ENCODE measurements at places on chromosomes 3 and 15.

DNA sequence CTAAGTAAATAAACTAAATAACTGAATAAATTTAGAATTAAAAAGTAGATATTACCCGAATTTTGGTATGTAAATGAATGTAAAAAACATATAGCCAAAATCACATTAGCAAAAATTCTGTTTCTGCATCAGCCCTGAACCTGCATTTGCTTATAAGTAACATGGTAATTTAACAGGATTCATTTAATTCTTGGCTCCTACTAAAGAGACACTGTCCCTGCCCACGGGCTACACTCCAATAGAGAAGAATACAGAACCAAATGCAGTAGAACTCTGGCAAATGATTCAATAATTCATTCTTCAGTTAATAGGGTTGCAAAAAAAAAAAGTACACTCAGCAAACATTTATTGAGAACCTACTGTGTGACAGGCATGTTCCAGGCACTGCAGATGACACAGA is 20.8 kb upstream of the CNBP start:
- no peak for DNase-seq

DNA sequence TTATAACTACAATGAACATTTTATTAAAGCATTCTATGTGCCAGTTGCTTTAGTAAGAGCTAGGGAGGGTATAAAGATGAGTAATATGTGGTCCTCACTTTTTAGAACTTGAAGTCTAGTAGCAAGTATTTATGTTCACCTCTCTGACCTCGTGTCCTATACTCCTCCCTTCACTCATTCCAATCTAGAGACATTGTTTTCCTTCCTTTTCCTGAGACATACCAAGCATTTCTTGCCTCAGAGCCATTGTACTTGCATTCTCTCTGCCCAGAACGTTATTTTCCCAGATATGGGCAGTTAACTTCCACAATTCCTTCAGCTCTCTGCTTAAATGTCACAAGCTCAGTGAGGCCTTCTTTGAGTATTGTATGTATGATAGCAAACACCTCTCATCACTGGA is 408.6 kb downstream of the PDCD6IP start:
- DNase-seq, result no peak

- no peak for DNase-seq
Observed at GRCh38 chr3:194081826-194082225, 54.1 kb upstream of the HES1 start.

DNA sequence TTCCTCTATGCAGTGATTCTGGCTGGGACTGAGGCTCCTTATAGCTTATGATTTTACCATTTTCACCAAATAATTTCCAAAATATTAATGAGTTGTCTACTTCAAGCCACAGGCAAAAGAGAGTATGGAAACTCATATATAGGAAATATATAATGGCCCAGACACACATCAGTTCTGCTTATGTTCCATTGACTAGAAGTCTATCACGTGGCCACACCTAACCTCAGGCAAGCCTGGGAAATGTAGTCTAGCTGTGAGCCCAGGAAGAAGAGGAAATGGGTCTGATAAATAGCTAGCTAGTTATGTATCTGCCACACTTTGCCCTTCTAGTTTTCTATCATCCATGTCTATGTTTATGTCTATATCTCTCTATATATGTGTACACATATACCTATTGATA is 195.1 kb downstream of the OTOL1 start:
- no peak for DNase-seq

- DNase-seq, result no peak
Observed at GRCh38 chr15:39801641-39802309, 19.1 kb upstream of the FSIP1 start.

DNA sequence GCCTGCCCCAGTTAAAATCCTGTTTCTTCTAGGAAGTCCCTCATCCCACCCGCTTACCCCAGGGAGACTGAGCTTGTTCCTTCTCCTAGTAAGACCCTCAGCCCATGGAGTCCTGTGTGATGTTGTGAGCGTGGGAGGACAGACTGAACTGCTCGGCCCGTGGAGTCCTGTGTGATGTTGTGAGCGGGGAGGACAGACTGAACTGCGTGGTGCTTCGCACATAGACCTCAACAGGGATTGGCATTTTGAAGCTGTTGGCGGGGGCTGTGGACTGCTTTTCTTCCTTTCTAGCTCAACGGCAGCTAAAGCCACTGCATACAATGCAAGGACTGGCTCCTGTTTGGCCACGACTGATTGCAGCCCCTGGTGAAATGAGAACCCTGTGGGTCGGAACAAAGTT is 1.6 kb upstream of the SPTBN5 start:
- no peak for DNase-seq

Measured in stimulated activated CD8-positive, alpha-beta memory T cell treated with anti-CD3 and anti-CD28 coated beads, Interleukin-12 subunit alpha, Interleukin-12 subunit beta, amount 100 ng/mL, for 1 hour (primary cell).